ENCODE measurements at places on chromosomes 7 and 10. TPM values are rescaled to one million over a fixed set of nuclear protein-coding genes. Genes with fewer than 3 reads are reported as not detected.

The GPNMB gene
- 4.8 TPM for polyA plus RNA-seq

The ASAH2 gene
- polyA plus RNA-seq = 0.11 TPM

The GPAM gene
- 1,144 TPM for polyA plus RNA-seq

The NPSR1 gene
- polyA plus RNA-seq = not detected

The CELF2 gene
- 26.0 TPM for polyA plus RNA-seq

The NPC1L1 gene
- polyA plus RNA-seq = 0.34 TPM

The ARMH3 gene
- polyA plus RNA-seq = 14.0 TPM

The ADRA2A gene
- 3.9 TPM for polyA plus RNA-seq

The MGAM2 gene
- 0.34 TPM for polyA plus RNA-seq

The FOXP2 gene
- polyA plus RNA-seq = 2.0 TPM
